Activated CD8-positive, alpha-beta memory T cell treated with anti-CD3 and anti-CD28 coated beads for 4 hours (primary cell): ENCODE measurements at places on chromosomes 4 and X.

GRCh38 chrX:10722851-10723250, 102.5 kb upstream of the MID1 start:
- DNase-seq = no peak

DNA sequence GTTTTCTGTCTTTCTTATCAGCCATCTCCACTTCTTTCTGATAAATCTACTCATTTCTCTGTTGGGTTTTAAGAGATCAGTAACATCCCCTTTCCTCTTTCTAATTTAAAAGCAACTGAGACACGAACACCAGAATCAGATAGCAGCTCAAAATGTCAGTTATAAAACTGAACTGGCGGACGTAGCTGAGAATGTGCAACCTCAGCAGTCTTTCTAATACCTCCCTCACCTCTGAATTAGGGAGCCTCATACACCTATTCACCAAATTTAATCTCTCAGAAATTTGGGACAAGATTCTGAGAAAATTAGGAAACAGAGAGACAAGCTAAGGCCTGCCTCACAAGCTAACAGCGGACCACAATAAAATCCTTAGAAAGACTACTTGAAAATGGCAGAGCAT, 52.0 kb upstream of the ACSL4 start:
- no peak for DNase-seq

- no peak for DNase-seq
These were observed 43.8 kb downstream of the TNIP2 start for GRCh38 chr4:2712261-2712842.

DNA sequence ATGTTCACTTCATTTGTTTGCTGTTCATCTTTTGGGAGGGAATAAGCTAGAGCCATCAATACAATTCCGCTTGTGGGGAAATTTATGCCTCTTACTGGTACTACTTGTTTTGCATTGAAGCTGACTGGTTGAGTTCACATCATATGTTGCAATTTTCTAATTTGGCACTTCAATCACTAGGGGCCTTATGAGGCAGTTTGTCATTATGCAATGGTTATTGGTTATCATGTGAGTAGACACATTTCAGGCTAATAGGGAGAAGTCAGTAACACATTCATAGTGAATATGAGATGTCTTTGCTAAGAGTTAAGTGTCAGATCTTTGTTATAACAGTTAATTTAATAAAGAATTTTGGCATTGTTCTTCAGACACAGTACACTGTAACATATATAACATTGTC, 5.0 kb downstream of the RPL36A start:
- no peak for DNase-seq

GRCh38 chr4:3174371-3175338, 74.3 kb upstream of the MSANTD1 start:
- no peak for DNase-seq

- no peak for DNase-seq
These were observed 1.4 kb upstream of the DOK7 start for GRCh38 chr4:3461515-3462291.

DNA sequence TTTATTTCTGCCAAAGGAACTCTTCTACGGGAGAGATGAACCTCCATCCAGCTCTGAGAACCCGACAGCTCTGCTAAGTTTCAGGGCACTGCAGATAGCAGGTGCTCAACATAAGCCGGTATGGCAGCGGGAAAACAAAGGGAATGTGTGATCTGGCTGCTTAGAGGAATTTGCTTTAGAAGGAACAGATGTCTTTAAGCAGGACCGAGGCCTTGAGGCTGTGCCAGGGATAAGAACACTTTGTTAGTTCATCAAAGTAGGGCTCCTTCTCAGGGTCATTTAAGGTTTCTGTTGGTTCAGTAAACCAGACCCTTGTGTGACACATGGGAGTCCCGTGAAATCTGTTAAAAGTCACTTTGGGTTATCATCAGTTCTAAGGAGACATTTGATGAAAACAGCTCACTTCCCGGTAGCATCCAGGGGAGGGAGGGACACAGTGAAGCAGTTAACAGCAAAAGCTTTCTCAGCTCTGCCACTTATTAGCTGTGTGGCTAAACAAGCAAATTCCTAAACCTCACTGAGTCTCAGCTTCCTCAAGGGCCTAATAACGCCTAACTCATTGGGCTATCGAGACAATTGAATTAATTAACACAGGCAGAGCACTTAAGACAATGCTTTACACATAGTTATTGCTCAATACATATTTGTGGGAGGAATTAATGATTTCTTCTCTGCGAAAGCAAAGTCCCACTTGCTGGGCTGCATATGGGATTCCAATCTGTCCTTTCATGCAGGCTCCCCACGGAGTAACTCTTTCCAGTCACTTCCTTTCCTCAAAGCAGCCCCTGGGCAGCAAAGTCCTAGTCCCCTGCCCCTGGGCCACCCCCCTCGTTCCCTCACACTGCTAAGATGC, 2.9 kb upstream of the FTSJ1 start:
- no peak for DNase-seq

DNA sequence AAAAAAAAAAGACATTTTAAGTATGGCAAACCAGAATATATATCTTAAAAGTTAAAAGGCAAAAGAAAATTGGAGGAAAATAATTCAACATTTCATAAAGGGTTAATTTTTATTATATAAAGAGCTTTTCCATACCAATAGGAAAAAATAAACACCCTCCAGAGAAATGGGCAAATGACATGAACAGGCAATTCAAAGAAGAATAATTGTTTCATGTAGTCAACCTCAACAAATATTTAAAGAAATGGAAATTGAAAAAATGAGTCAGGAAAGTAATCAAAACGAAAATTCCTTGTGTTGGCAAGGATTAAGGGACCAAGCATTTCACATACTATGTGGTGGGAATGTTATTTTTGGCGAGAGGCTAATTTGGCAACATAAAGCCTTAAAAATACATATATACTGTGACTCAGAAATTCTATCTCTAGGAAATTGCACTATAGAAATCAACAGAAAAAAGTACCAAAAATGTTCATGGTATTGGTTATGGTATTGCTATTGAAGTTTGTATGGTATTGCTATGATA, 87.6 kb downstream of the HAUS3 start:
- DNase-seq = no peak

DNA sequence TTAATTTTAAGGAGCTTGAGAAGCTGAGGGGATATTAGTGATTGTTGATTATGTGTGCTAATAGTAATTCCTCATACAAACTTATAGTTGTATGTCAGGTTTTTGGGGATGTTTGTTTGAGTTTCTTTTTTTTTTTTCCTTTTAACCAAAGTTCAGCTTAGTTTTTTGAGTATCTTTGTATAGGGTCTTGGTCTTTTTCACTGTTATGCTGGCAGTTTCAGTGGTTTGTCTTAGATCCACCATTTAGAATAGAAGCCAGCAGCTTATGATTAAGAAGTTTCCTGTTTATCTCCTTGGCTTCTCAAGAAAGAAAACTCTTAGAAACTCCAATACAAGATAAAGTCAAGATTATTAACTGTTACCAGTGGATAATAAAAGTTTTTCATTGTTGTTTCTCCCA, 16.1 kb downstream of the CPEB2 start:
- no peak for DNase-seq

- no peak for DNase-seq
These were observed 671 bp downstream of the HPF1 start for GRCh38 chr4:169756971-169757574.

GRCh38 chrX:69321006-69321655, 155.9 kb upstream of the PJA1 start:
- no peak for DNase-seq

DNA sequence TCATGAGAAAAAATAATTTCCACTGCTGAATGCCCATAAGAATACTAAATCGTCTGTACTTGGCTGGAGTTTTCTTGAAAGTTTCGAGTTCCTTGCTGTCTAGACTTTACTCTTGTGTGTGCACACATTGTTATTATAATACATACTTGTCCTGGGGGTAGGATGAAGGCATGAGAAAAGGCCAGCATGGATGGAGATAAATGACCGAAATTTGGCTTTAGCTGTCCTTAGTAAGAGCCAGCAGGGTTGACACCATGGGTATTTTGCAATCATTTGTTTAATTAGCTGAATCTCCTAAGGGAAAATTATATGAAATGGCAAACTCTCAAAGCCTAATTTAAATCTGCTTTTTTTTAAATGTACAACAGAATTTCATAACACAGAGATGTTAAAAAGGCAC, 641.6 kb downstream of the ADGRL3 start:
- DNase-seq = no peak

GRCh38 chr4:129532573-129532972, 436.6 kb downstream of the C4orf33 start:
- no peak for DNase-seq

DNA sequence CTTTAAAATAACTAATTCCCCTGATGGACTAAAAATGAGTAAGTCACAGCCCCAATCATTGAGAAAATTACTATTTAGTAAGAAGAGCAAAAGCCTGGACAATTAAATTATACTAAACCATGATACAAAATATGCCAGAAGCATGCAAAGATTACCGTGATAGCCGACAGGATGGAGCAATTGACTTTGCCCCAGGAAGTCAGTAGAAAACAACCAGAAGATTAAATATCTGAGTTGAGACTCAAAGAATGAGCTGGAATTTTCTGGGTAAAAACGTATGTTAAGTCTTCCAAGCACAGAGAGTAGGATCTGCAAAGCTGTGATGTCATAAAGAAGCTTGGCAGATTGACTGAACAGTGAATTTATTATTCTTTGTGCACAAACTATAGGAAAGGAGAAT, 816.1 kb upstream of the TENM3 start:
- DNase-seq = no peak

DNA sequence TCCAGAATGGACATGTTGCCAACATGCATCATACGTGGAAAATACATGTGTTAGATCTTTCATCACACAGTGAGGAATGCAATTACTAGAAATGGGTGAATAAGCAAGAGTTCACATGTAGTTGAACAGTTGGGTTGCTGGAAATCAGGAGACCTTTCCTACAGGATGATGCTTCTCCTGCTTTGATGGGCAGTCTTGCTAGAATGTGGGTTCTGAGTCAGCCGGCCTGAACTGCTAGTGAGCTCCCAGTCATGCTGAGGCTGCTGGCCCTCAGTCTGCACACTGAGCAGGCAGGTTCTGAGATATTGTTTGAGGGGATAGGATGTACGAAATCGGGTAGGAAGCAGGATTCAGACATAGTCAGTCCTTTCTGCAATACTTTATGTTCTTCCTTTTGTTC, 20.2 kb downstream of the MSL3 start:
- DNase-seq = no peak

GRCh38 chr4:39814403-39815185, 116.7 kb downstream of the UBE2K start:
- DNase-seq = no peak

DNA sequence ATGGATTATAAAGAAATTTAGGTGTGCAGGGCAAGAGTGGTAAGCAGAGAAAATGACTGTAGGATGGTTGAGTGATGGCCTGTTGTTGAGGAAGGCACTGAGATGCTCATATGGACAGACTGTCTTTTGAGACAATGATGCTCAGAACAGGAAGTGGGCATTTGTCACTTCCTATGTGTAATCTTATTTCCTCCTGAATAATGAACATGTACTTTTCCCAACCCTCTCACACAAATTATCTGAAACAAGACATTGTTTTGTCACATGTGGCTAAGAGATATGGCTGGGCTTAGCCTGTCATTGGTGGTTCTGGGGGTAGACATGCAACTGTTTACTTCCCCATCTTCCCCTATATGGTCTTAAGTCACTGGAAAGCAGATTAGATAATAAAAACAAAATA, 240.5 kb downstream of the CFAP47 start:
- DNase-seq = no peak

DNA sequence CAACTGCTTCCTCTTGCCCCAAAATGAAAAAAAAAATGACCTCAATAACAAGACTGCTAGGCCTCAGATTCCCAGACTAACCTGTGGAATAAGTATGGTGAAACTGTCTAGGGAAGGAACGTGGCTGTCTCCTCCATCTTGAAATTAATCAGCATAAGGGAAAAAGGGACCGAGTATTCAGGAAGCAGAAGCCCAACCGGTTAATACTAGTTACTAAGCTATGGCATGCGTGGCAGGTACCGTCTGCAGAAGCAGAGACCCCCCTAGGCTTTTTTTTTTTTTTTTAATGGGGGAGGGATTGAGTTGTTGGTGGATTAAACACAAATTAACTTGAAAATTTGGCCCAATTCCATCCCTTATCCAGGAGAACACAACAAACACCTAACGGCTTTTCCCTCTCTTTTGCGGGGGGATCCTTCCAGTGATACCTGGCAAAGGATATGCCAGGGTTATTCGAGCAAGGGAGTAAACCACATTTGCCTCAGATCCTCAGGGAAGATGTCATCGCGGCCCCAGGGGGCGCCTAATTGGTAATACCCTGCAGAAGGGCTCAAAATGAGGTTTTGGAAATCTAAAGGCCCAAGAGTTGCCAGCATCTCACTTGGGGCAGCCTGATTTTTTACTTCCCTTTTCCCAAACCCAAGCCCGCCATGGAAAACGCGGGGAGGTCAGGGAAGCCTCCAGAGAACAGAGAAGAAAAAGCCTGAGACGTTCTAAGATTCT, 893 bp downstream of the RLIM start:
- no peak for DNase-seq

DNA sequence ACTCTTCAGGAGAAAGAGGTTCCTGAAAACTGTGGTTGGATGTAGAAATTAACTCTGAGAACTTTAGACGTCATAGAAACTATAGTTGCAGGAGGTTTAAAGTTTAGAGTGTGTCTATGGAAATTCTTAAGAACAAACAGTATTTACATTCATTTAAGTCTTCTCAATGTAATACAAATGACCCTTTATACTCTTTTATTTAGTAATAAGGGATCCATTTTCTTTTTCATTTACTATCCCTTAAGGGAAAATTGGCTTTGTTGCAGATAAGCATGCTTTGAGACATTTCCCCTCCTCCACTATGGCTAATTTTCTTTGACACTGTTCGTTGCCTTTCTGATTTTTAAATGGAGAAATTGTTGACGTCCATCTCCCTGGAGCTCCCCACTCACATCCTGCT, 96.4 kb downstream of the POLA1 start:
- no peak for DNase-seq

GRCh38 chr4:122252584-122252983, 100.5 kb downstream of the BLTP1 start:
- DNase-seq = no peak

- DNase-seq = no peak
These were observed 7.4 kb upstream of the NFKB1 start for GRCh38 chr4:102493794-102494193.

DNA sequence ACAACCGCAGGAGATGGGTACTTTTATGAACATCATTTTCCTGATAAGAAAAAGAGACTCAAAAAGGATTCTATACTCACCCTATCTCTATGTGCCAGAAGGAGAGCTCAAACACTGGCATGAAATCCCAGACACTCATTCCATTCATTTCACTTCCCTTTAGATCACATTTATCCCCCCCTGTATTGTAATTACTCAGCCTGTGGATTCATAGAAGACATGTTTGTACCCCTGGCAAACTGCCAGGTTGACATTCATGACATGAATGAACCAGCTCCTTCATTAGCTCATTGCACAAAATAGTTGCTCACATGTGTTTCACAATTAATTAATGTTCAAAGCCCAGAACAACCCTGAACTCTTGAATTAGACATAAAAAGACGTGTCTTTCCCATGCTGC, 4.9 kb downstream of the SMR3A start:
- no peak for DNase-seq
